ENCODE measurements at places on chromosomes 2 and 18. TPM values are rescaled to one million over a fixed set of nuclear protein-coding genes. Genes with fewer than 3 reads are reported as not detected.

Gene MC2R
- not detected for total RNA-seq

Gene EIF2B4
- 28.7 TPM for total RNA-seq

Gene STARD6
- 0.57 TPM for total RNA-seq

- DNase-seq = no peak
Observed at GRCh38 chr18:59041819-59042815, 97.6 kb upstream of the SEC11C start.

DNA sequence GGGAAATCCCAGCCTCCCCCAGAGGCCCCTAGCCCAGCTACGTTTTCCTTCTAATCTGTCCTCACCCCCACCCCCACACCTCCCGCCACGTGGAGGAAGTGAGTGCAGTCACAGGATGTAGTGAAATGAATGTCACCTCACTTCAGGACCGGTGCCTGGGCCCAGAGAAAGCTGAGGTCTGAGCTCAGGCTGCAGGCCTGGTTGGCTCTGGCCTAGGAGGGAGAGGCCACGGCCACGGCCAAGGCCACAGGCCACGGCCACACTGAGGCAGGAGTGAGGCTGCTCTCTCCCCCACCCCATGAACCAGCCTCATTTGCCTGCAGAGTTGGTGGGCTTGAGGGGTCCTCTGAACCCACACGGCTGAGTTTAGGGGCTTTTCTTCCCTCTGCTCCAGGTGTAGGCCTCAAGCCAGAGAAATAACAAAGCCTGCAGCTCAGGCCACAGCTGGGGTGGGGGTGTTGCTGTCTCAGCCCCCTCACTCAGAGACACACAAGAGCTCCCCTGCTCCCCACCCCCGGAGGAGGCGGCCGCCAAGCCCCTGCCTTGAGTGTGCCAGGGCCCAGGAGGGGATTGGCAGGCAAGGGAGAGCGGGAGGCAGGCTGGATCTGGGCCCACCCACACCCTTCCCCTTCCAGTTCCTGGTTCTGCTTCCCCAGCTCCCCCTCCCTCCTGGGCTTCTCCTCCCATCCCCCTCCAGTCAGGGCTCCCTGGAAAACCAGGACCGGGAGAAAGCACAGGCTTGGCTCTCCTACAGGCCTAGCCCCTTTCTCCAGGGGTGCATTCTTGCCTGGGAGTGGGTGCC is 27.0 kb downstream of the DNMT3A start:
- no peak for DNase-seq

All from NCI-H460 (cell line).